ENCODE measurements at places on chromosomes 5 and 9.

DNA sequence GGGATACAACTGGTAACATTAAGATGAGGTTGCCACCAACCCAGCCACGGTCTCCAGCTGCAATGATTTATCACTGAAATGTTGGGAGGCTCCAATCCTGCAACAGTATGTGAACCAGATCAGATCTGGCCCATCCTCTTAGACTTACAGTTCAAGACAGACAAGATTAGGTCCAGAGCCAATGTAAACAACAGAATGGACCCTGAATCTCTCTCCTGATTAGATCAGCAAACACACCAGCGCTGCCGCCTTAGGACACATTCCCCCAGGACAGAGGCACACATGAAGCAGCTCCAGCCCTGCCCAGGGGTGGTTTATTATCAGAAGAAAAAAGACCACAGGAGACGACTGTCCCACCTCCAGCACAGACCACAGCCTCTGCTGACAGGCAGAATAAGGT lies 82.1 kb downstream of the SLIT3 start:
- DNase-seq, result no peak

GRCh38 chr9:95645579-95645978 lies 128.8 kb upstream of the PTCH1 start:
- no peak for DNase-seq

- no peak for DNase-seq
Measured at GRCh38 chr5:173466227-173466626, 138.0 kb upstream of the STC2 start.

- no peak for DNase-seq
Measured at GRCh38 chr9:108680946-108681345, 174.8 kb downstream of the ACTL7B start.

DNA sequence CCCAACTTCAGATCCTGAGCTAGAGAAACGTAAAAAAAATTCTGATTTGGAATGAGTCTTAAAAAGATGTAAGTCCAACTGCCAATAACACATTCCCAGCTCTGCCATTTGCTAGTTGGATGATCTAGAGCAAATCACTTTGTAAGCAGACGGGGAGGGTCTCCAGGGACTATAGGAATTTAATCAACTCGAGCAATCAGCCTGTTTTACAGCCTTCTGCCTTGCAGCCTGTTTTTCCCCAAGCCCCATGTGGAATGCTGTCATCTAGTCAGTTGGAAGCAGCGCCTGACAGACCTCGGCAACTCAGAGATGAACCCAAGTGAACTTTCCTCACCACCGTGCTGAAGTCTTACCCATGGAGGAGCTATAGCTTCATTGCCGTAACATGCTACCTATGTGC lies 34.8 kb upstream of the HRH2 start:
- DNase-seq, result no peak

GRCh38 chr9:10173561-10173960 lies 439.2 kb downstream of the PTPRD start:
- no peak for DNase-seq

DNA sequence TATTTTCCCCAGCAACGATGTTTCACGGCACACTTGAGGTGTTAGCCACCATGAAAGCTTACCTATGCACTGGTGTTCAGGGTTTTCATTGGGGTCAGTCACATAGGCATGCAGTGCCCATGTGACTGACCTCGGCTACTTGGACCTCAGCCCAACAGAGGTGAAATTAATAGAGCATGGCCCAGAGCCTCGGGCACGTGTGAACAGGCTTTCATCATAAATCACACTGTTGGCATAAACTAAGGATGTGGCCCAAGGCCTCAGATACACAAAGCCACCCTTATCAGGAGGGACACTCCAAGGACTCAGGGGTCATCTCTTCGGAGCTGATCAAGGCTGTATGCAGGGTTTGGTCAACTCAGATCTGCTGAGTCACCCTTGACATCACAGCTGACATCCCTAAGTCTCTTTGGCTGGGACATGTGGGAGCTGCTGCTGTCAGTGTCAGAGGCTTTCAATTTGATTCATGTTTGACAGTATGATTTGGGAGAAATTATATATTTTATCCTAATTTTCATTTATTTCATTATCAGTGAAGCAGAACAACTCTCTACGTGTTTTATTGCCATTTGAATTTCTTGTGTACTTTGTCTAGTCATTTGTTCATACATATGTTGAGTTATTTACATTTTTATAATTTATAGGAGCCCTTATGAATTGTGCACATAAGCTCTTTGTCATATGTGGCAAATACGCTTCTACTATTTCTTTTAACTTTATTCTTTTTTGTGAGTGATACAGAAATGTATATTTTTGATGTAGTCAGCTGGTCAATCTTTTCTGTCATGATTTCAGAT lies 59.7 kb upstream of the ANKRD33B start:
- DNase-seq, result no peak

GRCh38 chr5:16618138-16618897 lies 1.5 kb upstream of the RETREG1 start:
- no peak for DNase-seq

DNA sequence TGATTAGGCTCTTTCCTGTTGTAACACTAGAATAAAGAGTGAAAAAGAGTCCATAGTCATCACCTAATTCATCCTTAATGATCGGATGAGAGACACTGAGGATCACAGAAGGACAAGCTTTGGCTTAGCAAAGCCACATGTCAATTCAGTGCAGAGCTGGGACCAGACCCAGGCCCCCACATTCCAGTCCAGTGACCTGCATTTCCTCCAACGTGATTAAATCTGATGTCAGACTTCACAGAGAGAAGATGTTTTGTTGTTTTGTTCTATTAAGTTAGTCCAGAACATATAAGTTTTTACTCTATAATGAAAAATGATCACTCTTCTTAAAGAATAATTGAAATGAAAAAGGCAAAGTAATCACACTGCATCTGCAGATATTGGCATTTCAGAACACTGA lies 377.9 kb upstream of the PAPPA start:
- no peak for DNase-seq

- DNase-seq, result no peak
Measured at GRCh38 chr5:136269973-136270372, 77.0 kb upstream of the SMIM32 start.

DNA sequence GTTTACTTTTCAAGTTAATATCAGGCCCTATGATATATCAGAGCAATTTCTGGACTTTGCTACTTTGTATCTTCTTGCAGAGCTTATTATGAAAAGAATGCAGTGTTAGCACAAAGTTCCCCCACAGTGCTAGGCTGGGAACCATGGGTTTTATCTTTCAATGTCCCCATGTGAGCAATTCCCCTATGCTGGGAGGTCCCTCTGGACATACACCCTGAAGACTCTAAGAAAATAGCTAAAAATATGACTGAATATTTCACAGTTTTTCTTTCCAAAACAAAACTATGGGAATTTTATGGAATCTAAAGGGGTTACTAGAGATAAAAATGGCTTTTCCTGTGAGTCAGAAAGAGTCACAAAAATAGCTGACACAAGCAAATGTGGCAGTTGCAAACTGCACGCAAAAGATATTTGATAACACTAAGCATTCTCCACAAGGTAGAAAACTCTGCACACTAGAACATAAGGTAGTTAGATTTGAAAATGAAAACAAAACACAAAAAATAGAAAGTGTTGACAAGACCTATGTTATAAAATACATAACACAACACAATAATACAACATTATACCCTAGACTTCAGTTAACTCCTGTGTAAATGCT lies 487.5 kb upstream of the GRIN3A start:
- DNase-seq, result no peak

- DNase-seq, result no peak
Measured at GRCh38 chr9:104905931-104906330, 22.0 kb downstream of the ABCA1 start.

- peak; percentile 29 for DNase-seq
Measured at GRCh38 chr9:127897193-127897692, 2.2 kb downstream of the ST6GALNAC6 start.

- no peak for DNase-seq
Measured at GRCh38 chr9:35313460-35313859, 151.7 kb downstream of the UNC13B start.

DNA sequence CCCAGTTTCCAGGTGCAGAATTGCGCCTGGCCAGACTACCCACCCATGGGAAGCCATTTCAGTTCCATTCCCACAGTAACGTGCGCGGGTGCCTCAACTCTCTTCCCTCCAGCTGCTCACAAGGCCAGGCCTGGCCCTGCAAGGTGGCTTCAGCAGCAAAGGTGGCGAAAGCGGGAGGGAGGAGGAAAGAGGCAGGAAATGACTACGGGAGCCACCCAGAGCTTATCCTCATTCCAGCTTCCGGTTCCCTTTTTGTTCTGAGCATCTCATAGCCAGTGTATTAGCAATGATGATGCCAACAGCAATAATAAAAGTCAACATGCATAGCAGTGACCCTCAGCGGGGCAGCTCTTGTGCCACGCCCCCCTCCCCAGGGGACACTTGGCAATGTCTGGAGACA lies 101.5 kb upstream of the BOD1 start:
- DNase-seq, result no peak

- DNase-seq, result no peak
Measured at GRCh38 chr9:106859957-106860720, 2.8 kb upstream of the ZNF462 start.

- no peak for DNase-seq
Measured at GRCh38 chr9:16152276-16153101, 599.6 kb downstream of the CCDC171 start.

DNA sequence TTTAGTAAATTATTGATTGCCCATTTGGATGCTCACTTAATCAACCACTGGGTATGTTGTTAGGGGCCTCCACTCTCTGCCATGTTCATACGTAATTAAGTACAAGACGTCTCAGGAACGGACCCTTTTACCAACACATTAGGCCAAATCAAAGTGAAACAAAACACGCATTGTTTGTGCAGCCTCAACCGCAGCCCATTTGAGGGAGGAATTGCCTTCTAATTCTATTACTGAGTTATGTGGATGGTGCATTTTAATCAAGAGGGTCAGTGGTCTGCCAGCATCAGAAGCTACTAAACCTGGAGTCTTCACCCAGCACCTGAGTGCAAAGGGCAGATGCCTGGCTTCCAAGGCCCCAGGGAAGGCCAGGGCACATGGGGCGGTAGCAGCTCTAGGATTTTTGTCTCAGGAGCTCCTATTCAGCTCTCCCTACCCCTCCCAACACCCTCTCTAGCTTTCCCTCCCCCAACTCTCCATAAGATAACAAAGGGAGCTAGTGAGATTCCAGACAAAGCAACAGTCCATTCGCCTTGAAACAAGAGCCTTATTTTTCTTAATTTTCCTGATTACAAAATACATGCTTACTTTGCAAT lies 7.9 kb upstream of the MED27 start:
- no peak for DNase-seq

Measured in stimulated activated CD4-positive, alpha-beta T cell treated with anti-CD3 and anti-CD28 coated beads, TNF-alpha, amount 100 ng/mL, for 1 hour (primary cell).